Vagina (tissue), 2 donors: ENCODE measurements at places on chromosomes 3 and 15. TPM values are rescaled to one million over a fixed set of nuclear protein-coding genes. Genes with fewer than 3 reads are reported as not detected.

DNA sequence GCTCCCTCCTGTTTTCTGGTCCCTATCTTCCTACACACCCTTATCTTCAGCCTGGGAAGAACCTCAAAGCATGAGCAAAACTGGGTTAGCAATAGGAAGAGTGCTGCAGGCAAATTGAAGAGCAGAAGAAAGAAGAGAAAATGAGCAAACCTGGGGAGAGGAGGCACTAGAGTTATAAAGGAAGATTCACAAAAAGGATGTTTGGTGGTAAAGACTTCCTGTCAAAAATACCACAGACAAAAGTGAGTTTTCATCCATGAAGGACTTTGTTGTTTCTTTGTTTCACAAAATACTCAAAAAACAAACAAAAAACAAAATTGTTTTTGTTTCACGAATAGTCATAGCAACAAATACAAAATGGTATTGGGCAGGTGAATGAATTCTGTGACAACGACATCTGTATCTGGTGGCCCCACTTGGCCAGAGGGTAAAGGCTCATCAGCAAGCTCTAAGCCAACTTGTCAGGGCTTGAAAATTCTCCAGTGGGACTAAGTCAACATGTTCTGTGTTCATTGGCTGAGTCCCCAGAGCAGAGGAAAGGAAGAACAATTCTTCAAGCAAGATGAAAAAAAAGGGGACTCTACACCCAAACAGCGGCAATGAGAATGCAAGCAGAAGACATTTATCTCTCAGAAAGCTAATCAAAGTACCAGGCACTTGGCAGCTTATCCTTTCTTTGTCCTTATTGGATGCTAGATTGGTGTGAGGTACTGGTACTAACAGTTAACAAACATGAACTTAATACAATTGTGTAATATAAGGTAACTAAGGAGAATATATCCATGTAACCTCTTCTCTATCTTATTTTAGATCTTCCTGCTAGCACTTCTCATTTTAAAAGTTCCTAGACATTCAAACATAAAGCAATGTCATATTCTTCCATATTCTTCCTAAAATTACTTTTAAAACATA lies 9.7 kb downstream of the ATP8B4 start:
- H3K27ac ChIP-seq, result no peak overlapping the region
- H3K36me3 ChIP-seq, result no peaks in the 10 kb centered on the region
- no peaks in the 10 kb centered on the region for H3K4me1 ChIP-seq

DNA sequence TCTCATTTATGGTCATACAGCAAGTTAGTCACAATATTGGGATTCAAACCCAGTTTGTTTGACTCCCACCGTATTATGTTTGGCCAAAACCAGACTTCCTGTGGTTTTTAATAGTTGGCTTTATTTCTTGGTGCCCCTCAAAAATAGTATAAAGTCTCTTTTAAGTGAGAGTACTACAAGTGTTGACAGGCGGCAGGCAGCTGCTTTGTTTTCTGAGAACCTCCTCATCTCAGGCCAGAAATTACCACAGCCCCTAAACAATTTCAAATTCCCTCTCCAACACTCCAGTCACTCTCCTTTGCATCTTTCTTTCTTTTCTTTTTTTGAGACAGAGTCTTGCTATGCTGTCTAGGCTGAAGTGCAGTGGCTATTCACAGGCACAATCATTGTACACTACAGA lies 121.5 kb downstream of the POLR2M start:
- H3K27me3 ChIP-seq, result no peaks in the 10 kb centered on the region
- no peak for DNase-seq
- no peak overlapping the region for H3K27ac ChIP-seq
- no peaks in the 10 kb centered on the region for H3K36me3 ChIP-seq
- H3K4me1 ChIP-seq, result no peaks in the 10 kb centered on the region

- no peak overlapping the region for H3K4me3 ChIP-seq
- H3K27ac ChIP-seq, result no peak overlapping the region
- H3K36me3 ChIP-seq, result no peaks in the 10 kb centered on the region
- H3K4me1 ChIP-seq, result no peaks in the 10 kb centered on the region
Measured at GRCh38 chr3:142975316-142975995, 12.0 kb upstream of the PAQR9 start.

- H3K4me3 ChIP-seq, result no peak overlapping the region
- no peaks in the 10 kb centered on the region for H3K27me3 ChIP-seq
- no peak for DNase-seq
- no peak overlapping the region for H3K27ac ChIP-seq
Measured at GRCh38 chr3:10334459-10334858, 13.5 kb upstream of the SEC13 start.

DNA sequence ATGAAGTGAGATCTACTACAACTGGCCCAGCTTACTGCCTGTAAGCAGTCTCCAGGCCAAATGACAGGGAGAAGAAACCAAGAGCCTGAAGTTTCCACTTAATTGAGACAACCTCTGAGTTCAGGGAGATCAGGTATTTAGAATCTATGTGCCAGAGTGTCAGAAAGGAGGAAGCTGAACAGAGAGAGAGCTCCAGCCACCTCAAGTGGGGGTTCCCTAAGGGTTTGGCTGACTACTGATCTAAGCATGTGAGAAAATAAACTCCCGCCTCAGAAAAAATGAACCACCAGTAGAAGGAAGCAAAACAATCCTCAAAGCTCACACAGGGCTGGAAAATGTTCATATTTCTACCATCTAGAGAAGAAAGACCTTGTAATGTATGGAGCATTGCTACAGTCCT lies 25.0 kb downstream of the ADAM10 start:
- no peaks in the 10 kb centered on the region for H3K36me3 ChIP-seq
- H3K4me1 ChIP-seq, result peaks cover 33% of the 10 kb centered on the region
- H3K27ac ChIP-seq, result no peak overlapping the region
- no peak overlapping the region for H3K4me3 ChIP-seq
- no peak for DNase-seq
- no peaks in the 10 kb centered on the region for H3K27me3 ChIP-seq

GRCh38 chr3:71616571-71617021 lies 33.1 kb upstream of the FOXP1 start:
- no peak overlapping the region for H3K4me3 ChIP-seq
- no peak for DNase-seq
- H3K4me1 ChIP-seq, result no peaks in the 10 kb centered on the region

GRCh38 chr3:141105828-141106628 lies 54.9 kb downstream of the SPSB4 start:
- H3K4me3 ChIP-seq, result no peak overlapping the region
- H3K4me1 ChIP-seq, result no peaks in the 10 kb centered on the region
- H3K27me3 ChIP-seq, result no peaks in the 10 kb centered on the region
- H3K27ac ChIP-seq, result no peak overlapping the region
- H3K36me3 ChIP-seq, result no peaks in the 10 kb centered on the region
- DNase-seq, result no peak

DNA sequence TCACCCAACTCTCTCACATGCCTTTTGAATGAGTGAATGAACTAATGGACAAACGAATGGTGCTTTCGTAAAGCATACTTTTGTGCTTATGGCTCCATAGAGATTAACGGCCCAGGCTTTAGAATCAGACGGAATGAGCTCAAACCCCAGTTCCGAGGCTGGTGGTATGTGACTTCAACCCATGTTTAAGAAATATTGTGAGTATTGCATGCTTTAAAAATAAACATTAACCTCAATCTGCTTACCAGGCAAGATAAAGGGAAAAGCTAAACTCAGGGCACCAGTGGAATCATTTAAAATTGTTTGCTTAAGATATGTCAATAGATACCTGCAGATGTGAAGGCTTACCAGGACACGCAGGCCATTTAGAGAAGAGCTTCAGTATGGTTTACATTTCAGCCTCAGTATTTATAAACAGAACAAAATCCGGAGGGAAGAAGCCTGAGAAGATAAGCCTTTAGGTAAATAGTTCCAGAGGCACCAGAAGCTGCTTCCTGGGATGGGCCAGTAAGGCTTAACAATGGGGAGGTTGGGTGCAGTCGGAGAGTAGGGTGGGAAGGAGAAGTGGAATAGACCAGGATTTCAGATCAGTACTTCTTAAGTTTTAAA lies 186.4 kb downstream of the ADAMTS9 start:
- H3K27me3 ChIP-seq, result no peaks in the 10 kb centered on the region
- no peaks in the 10 kb centered on the region for H3K36me3 ChIP-seq
- no peaks in the 10 kb centered on the region for H3K4me1 ChIP-seq
- no peak for DNase-seq
- no peak overlapping the region for H3K4me3 ChIP-seq

- no peaks in the 10 kb centered on the region for H3K36me3 ChIP-seq
- H3K27me3 ChIP-seq, result no peaks in the 10 kb centered on the region
- no peak overlapping the region for H3K4me3 ChIP-seq
- DNase-seq, result no peak
Measured at GRCh38 chr3:33105341-33105948, 8.4 kb upstream of the CRTAP start.

GRCh38 chr3:42057561-42058211 lies 33.5 kb upstream of the TRAK1 start:
- H3K4me1 ChIP-seq, result peaks cover 39% of the 10 kb centered on the region
- DNase-seq, result no peak
- H3K4me3 ChIP-seq, result no peak overlapping the region
- H3K27me3 ChIP-seq, result no peaks in the 10 kb centered on the region

DNA sequence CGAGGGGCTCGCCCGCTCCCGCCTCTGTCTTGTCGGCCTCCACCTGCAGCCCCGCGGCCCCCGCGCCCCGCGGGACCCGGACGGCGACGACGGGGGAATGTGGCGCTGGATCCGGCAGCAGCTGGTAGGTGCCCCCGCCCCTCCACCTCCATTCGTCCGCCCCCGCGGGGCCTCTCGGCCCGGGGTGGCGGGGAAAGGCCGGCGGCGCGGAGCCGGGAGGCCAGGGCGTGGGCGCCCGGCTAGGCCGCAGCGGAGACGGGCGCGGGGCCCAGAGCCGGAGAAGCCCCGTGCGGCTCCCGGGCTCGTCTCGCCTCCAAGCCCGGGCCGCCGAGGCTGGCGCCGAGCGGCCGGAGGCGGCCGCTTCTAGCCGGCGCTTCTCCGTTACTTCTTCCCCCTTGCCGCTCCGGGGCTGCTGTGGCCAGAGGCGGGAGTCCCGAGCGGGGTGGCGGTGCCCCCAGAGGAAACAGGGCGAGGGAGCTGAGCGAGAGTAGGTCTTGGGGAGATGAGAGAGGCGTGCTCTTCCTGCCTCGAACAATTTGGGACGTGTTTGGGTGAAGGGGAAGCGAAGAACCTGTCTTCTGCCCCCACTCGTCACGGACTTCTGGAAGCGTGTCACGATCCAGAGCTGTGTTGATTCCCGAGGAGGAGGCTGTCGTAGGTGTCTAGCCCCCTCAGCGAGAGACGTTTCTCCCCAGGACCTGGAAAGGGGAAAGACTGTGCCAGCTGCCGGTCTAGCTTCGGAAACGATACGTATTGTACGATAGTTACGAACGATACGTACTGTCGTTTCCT lies 555 bp downstream of the ATP11B start:
- peak overlapping the region; percentile 92 for H3K4me3 ChIP-seq
- no peaks in the 10 kb centered on the region for H3K36me3 ChIP-seq
- H3K27me3 ChIP-seq, result no peaks in the 10 kb centered on the region
- H3K4me1 ChIP-seq, result peaks cover 38% of the 10 kb centered on the region

- no peaks in the 10 kb centered on the region for H3K27me3 ChIP-seq
- no peaks in the 10 kb centered on the region for H3K4me1 ChIP-seq
- no peak overlapping the region for H3K27ac ChIP-seq
- no peak overlapping the region for H3K4me3 ChIP-seq
Measured at GRCh38 chr3:88167704-88168103, 17.9 kb downstream of the C3orf38 start.

- H3K27ac ChIP-seq, result peak overlapping the region; percentile 88
- peaks cover 44% of the 10 kb centered on the region for H3K4me1 ChIP-seq
- H3K4me3 ChIP-seq, result peak overlapping the region; percentile 29
Measured at GRCh38 chr3:15630646-15631350, 29.3 kb downstream of the BTD start.

EXD1 gene
- not detected for total RNA-seq

AHSG gene
- not detected for total RNA-seq

P2RY12 gene
- 1.2 TPM for total RNA-seq

SEMA6D gene
- 34.9 TPM for total RNA-seq

GLDN gene
- total RNA-seq, result 5.9 TPM

CLEC3B gene
- total RNA-seq, result 41.7 TPM

DMXL2 gene
- 23.6 TPM for total RNA-seq

GABRG3 gene
- total RNA-seq, result not detected

SLC22A13 gene
- not detected for total RNA-seq
